ENCODE measurements at places on chromosomes 6 and 20.

DNA sequence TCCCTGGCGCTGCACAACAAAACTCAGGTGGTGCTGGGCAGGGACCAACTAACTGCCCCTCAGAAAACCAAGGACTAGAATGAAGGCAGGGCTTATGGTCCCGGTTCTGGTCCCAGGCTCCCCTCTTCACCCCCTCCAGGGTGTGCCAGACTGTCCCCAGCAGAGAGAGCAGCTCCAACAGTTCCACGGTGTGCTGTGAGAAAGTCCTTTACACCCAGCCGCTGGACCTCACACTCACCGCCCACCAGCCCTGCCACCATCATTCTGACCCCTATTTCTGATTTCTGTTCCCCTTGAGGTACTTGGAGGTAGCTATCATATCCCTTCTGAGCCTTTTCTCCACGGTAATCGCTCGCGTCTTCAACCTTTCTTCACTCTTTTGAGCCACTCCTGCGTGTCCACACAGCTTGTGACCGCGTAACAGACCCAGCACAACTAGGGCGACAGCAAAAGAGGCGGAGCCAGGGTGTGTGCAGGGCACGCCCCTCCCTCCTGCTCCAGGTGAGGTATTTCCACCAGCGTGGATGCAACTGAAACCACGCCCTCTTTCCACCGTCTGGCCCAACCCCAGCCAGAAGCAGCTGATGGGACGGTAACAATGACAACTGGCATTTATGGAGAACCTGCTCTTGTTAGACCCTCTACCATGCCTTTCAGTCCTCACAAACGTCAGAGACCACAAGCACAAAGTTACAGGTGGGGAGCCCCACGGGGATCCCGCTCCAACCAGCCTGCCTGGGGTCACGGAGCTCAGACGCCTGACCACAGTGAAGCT lies 2.3 kb downstream of the PXDC1 start:
- DNase-seq, result no peak

GRCh38 chr6:22043284-22043962 lies 253.4 kb downstream of the PRL start:
- no peak for DNase-seq

DNA sequence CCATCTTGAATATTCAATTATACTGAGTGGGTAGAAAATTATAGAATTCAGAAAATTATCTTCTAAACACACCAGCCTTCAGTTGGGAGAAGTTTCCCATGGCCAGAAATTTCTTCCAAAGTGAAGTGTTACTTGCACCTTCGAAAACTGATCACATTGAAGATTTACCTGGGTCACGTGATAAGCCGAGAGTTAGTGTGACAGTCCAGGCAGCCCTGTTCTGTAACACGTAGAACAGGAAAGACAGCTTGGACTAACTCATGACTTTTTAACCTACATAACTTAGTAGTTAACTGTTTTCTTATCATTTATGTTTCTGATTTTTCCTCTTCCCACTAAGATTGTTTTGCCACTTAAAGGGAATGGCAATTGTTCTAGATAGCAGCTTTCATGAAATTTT lies 118.3 kb upstream of the MTHFD1L start:
- DNase-seq, result no peak

- DNase-seq, result no peak
Measured at GRCh38 chr6:140979642-140980091, 1153.1 kb upstream of the GJE1 start.

GRCh38 chr20:22333885-22334545 lies 250.4 kb downstream of the FOXA2 start:
- DNase-seq, result peak; percentile 6
